ENCODE measurements at places on chromosomes 11 and 22. TPM values are rescaled to one million over a fixed set of nuclear protein-coding genes. Genes with fewer than 3 reads are reported as not detected.

The GTSE1 gene
- total RNA-seq, result 0.13 TPM

The POU2AF2 gene
- not detected for total RNA-seq

The KIAA1671 gene
- total RNA-seq, result 14.7 TPM

The APOBEC3C gene
- total RNA-seq, result 4.1 TPM

The BLID gene
- not detected for total RNA-seq

The CHST1 gene
- total RNA-seq, result 2.4 TPM

The MEI1 gene
- 0.13 TPM for total RNA-seq

The C11orf86 gene
- total RNA-seq, result not detected

Data from bronchial epithelial cell (primary cell).